ENCODE measurements at places on chromosomes 1 and 21.
A peak's percentile ranks its signal among the peaks of the same experiment; 100 is the strongest.

- no peak for DNase-seq
Measured at GRCh38 chr1:213666113-213666512, 321.7 kb upstream of the PROX1 start.

DNA sequence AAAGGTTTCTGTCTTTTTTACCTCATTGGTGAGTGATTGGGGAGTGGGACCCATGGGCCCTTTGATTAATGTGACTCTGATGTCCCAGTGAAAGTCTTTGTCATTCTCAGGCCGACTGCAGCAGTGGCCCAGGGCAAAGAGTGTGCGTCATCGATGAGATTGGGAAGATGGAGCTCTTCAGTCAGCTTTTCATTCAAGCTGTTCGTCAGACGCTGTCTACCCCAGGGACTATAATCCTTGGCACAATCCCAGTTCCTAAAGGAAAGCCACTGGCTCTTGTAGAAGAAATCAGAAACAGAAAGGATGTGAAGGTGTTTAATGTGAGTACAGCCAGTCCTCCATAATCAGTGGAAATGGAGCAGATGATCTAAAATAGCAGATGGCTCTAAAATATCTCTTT, 19.4 kb downstream of the NTPCR start:
- no peak for DNase-seq

DNA sequence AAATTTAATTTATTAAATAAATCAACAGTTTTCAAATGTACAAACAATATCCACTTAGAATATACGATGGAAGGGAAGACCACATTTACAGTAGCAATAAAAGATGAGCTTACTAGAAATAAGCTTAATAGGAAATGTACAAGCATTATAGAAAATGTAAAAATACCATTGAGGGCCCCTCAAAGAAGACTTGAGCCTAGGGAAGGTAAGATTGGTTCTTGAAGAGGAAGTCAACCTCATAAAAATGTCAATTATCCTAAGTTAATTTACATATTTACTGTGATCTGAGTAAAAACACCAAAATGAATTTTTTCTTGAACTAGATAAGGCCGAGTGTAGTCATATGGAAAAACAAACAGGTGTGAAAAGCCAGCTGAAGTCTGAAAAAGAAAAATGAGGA, 39.7 kb upstream of the TRIM67 start:
- DNase-seq = no peak

GRCh38 chr1:3086272-3086974, 17.4 kb downstream of the PRDM16 start:
- DNase-seq = no peak

DNA sequence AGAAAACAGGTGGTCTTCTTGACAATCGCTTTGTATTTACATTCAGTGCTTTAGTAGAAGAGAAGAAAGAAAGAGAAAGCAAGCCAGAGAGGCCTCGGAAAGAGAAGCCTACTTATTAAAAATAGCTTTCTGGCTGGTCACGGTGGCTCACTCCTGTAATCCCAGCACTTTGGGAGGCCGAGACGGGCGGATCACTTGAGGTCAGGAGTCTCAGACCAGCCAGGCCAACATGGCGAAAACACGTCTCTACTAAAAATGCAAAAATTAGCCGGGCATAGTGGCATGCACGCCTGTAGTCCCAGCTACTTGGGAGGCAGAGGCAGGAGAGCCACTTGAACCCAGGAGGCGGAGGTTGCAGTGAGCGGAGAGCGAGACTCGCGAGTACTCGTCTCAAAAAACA, 1.8 kb upstream of the SLC19A2 start:
- DNase-seq = no peak

- DNase-seq = peak; percentile 57
Measured at GRCh38 chr1:241323514-241324195, 33.4 kb downstream of the RGS7 start.

GRCh38 chr1:214281021-214281719, at the start of gene SMYD2:
Gene SMYD2, plus strand, starts transcription at chr1:214281159. Its CDS starts 96 bp downstream, at chr1:214281255.
- DNase-seq = no peak

DNA sequence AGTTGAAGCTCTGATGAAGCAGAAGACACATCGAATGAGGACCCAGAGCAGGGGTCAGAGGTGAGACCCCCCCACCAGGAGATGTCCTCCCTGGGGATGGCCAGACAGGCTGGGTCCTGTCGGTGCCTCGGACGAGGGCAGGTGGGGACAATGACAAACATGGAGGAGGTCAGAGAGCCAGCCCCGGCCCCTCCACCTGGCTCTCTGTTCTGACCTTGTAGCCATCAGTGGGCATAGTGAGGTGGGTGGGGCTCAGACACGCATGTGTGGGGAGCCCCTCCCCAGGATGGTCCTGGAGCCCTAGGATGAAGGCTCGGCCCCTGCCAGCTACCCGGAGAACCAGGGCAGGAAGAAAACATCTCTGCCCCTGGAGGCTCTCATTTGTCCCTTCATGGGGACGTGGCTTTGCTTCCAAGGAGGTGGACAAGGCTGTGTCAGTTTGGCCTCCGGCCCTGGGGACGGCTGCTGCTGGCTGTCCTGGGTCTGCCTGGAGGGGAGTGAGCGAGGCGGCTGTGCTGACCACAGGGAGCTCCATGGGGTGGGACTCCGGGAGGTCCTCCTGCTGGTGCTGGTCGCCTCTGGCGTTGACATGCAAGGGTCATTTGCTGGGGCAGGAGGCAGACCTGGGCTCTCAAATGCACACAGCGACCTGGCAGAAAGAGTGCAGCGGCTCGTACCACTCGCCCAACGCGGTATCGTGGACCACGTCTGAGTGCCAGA, 2.6 kb downstream of the KRTAP10-6 start:
- no peak for DNase-seq

GRCh38 chr1:90722874-90723589, 5.9 kb upstream of the BARHL2 start:
- no peak for DNase-seq

Data from brain microvascular endothelial cell (primary cell).